ENCODE measurements at places on chromosomes 2 and 18. TPM values are rescaled to one million over a fixed set of nuclear protein-coding genes. Genes with fewer than 3 reads are reported as not detected.

Gene MC4R
- 0.19 TPM for total RNA-seq

Gene QPCT
- 16.6 TPM for total RNA-seq

Gene AQP12B
- total RNA-seq, result not detected

Gene GPR75
- 2.4 TPM for total RNA-seq

Gene TYMS
- total RNA-seq, result 6.0 TPM

Gene NEU4
- 0.76 TPM for total RNA-seq

Gene SFT2D3
- 9.3 TPM for total RNA-seq

Gene SLC11A1
- 37.6 TPM for total RNA-seq

Gene CDK15
- total RNA-seq, result 2.7 TPM

Gene CRYGC
- not detected for total RNA-seq

Measured in kidney (tissue), 22 donors.